CD4-positive, alpha-beta T cell treated with Interleukin-17A for 4 hours (primary cell): ENCODE measurements at places on chromosomes 7 and 10.

GRCh38 chr10:46559231-46559671 is 2.8 kb upstream of the GPRIN2 start:
- no peak for DNase-seq

DNA sequence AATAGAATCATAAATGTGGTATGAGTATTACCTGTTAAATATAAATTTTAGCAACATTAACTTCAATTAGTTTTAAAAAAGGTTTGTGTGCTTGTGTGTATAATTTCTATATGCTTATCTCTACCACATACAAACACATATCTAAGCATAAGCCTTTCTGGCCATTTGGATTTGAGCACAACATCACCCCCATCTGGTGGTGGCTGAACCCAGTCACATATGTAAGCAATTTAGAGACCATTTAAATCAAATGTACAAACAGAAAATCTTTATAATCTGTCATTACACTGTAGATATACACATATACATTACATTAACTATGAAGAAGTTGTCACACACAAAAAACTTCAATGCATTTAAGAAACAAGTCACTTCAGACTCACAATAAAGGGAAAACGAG is 31.7 kb downstream of the GPR22 start:
- DNase-seq = peak; percentile 27

DNA sequence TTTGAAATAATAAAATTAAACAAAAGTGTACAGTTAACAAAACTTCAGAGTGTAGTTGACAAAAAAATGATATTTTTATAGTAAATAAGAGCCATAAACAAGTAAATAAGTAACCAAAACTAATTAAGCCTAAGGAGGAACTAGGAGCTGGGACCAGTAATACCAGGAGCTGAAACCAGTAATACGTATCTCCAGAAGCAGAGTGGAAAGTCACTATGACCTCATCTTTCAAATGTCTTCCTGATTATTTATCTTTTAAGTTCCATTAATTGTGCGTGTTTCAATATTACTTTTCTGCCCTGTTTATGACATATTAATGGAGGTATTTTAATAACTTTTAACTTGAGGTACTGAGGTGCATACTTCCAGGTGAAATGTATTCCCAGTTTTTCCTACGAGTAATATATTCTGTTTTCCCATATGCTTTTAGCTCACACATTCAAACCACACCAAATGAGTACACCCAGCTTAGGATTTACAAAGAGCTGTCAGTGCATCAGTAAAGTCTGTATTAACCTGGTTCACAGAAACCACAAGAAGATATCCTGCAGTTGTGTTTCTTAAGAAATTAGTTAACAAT is 283.7 kb upstream of the HGF start:
- no peak for DNase-seq

GRCh38 chr7:66747881-66748511 is 7.5 kb downstream of the RABGEF1 start:
- DNase-seq = no peak

- DNase-seq = peak; percentile 87
These were observed 13.7 kb downstream of the RPS24 start for GRCh38 chr10:78047314-78047891.

- DNase-seq = no peak
These were observed 3.9 kb downstream of the LRIT1 start for GRCh38 chr10:84237199-84238051.

- no peak for DNase-seq
These were observed 71.8 kb downstream of the MTPN start for GRCh38 chr7:135905355-135905754.

DNA sequence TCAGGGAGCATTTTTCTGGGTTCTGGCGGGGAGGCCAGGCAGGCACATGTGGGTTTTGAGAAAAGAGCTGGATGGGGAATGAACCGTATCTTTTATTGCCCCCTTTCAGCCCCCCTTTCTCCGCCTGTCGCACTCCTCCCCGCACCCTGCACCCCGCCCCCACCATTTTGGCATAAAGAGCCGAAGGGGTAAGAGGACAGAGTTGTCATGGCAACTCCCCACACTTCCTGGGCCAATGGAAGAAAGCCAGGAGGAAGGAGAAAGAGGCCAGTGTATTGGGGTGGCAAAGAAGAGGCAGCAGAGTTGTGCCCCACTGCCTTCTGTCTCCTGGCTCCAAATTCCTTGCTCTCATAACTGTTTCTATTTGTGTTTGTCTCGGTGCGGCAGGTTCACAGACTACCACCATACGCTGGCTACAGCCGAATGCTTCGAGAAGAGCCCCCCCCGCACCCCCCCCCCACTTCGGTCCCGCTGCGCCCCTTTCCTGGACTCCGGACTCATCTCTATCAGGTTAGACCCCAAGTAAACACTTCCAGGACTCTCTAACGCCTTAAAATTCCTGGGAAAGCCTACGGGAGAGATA is 3.4 kb downstream of the KCNIP2 start:
- peak; percentile 30 for DNase-seq

DNA sequence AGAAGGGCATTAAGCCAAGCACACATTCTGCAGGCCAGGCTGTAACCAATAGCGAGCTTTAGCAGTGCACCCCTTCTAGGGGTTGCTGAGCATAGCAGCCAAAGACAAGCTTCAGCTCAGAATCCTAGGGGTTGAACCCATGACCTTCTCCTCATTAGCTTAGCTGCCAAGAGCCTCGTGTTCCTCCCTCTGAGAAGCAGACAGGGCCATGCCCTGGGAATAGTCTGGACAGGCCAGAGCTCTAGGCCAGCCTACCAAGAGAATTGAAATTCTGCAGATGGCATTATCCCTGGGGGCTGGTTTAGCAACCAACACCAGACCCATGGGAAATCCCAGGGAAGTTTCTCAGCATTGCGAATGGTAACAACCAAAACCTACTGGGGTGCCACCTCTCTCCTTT is 77.2 kb downstream of the PLXNA4 start:
- DNase-seq = no peak

- no peak for DNase-seq
These were observed 35.0 kb downstream of the GFRA1 start for GRCh38 chr10:116237970-116238369.

GRCh38 chr7:100753750-100754149 is 20.4 kb downstream of the ZAN start:
- DNase-seq = no peak

DNA sequence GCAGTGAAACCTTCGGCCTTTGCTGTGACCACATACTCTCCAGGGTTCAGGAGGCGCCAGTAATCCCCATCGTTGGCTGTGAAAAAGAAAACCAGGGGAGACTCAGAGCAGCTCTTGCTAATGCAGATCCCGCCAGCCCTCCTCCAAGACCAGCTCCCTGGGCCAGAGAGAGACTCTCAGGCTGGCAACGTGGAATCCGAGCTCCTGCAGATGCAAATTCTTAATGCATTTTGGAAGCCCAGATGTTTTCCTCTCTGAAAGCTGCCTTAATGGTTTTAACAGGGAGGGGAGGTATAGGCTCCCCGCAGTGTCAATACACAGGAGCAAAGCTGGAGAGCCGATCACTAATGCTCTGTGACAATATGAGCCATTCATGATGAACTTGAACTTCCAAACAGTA is 80.8 kb downstream of the GPR26 start:
- DNase-seq = no peak

DNA sequence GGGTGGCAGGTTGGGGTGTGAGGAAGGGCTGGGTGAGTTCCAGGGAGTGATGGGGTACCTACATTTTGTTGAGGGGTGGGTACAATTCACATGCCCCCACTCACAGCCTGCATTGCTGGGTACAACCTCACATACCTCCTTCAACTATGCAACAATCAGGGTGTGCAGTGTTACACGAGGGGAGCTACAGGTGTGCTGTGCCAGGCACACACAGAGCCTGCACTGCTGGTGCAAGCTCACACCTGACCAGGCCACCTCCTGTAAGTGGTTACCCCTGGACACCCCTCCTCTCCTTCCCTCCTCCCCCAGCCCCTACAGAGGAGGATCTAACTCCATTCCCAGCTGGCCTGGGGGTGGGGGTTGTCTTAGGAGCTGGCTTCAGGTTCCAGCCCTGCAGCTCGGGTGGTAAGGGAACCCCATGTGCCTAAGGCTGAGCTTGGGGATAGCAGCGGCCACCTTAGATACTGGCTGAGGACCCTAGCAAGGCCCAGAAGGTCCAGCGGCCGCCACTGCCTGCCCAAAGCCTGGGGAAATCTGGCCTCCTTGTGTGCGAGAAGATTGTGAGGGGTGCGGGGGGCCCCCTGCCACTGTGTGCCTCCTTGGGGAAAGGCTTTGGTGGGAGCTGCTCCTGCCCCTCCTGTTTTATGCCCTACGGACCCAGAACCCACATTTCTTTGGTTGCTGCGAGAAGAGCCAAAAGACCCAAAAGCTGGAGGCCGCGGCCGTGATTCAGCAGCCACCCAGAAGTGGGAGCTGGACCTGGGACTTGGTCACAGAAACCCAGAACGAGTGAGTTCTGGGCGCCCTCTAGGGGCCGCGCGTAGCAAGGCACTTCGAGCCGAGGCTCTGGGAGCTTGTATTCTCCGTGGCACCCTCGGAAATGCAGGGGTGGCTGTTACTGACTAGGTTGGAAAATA is 10.8 kb downstream of the TLX1 start:
- peak; percentile 87 for DNase-seq

GRCh38 chr7:3272691-3273141 is 28.3 kb upstream of the SDK1 start:
- DNase-seq = no peak

GRCh38 chr7:143382791-143383641 is 1.9 kb downstream of the ZYX start:
- no peak for DNase-seq

GRCh38 chr7:120583899-120584586 is 273.9 kb downstream of the TSPAN12 start:
- DNase-seq = no peak

- no peak for DNase-seq
These were observed 10.3 kb downstream of the MAT1A start for GRCh38 chr10:80279146-80279545.

GRCh38 chr10:97365761-97366351 is 31.3 kb upstream of the FRAT2 start:
- no peak for DNase-seq

DNA sequence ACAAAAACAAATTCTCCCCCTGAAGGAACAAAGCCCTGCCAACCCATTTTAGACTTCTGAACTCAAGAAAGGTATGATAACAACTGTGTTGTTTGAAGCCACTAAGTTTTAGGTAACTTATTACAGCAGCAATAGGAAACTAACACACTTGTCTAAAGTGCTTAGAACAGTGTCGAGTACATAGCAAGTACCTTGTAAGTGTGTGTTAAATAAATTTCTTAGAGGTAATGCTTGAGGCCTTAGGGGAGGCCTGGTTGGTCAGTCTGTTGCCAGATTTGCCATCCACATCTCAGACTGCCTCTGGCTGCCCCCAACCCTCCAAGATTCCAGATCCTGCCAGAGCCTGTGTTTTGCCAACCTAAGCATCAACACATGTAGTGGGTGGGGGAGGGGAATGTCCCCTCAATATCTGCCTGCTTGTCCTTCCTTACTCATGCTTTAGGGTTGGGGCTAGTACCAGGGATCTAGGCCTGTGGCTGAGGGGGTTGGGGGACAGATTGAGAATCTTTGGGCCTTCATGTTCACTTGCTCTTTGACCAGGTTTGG is 27.1 kb upstream of the PAX2 start:
- no peak for DNase-seq

DNA sequence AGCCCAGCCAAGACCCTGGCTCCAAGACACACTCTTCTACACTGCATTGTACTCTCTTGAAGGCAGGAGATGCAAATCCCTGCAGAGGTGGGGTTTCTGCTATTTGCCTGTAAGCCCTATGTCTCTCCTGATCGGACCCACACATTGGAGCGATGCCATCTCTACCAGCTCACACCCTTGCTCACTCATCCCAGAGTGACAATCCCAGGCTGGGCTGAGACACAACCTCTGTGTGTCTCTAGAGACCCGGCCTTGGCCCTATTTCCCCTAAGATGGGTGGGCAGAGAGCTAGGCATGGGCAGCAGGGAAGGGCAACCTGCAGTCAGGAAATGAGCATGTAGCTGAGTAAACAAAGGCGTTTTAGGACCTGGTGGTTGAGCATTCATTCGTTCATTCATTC is 25.6 kb downstream of the CCDC3 start:
- DNase-seq = no peak

DNA sequence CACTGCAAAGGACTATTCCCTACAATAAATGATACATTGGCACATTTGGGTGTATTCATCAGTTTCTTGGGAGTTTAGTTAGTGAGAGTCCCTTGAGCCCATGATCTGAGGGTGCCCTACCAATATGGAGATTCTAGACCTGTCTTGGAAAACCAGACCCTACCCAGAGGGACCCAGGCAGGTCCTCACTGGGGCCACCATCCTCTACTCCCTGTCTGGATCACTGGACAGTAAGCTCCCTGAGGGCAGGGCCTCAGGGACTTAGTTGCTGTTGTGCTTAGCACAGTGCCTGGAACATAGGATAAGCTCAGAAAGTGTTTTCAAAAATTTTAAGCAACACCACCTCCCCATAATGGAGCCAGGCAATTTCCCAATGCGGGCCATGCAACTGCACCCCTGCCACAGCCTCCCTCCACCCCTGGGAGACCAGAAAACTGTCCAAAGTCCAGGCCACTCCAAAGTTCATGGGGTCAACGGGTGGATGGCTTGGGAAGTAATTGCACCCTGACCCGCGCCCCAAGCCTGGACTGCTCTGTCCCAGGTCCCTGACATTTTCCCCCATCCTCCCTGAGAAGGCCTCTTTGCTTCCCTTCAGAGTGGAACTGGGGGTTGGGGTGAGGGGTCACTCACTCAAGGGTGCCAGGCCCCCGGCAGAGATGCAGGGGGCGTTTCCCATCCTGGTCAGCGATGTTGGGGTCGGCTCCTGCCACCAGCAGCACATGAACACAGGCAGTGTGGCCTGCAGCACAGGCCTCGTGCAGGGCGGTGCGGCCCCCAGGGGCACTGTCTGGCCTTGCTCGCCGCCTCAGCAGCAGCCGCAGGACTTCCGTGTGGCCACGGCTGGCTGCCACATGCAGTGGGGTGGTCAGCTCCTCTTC is 1.0 kb downstream of the ASB10 start:
- DNase-seq = no peak

GRCh38 chr10:28155726-28156125 is 147.1 kb downstream of the MPP7 start:
- no peak for DNase-seq

GRCh38 chr10:101570428-101571270 is 17.4 kb downstream of the POLL start:
- DNase-seq = no peak

- DNase-seq = no peak
These were observed 23.7 kb downstream of the CAV1 start for GRCh38 chr7:116548506-116548905.
